ENCODE measurements at places on chromosomes 2 and 18.

GRCh38 chr2:188309364-188309763 is 17.7 kb downstream of the GULP1 start:
- no peak for DNase-seq

- no peak for DNase-seq
Measured at GRCh38 chr2:79702905-79703304, 190.1 kb downstream of the CTNNA2 start.

DNA sequence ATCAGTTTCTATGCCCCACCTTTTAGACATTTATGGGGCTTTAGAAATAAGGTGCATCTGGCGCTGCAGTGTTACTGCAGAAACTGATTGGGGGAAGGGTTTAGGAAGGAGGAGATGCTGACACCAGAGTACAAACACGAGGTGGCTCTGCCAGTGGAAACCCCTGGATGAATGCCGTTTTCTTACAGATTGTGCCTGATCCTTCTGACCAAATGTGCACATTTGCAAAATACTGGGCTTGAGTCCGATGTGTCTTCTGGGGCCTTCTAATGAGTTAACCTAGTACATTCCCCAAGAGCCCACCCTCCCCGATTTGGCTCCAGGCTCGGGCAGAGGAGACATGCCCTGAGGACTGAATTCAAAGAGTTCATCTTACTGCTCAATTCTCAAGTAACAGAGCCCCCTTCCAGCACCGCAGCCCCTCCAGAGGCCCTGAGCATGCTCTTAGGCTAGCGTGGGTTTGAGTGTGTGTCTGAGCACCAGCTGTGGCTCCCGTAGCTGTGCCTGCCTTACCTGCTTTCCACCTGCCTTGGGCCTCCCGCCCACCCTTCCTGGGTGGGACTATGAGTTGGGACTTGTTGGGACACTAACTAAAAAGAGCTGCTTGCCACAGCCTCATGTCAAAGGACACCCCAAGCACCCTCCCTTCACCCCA is 116.7 kb upstream of the COPS8 start:
- DNase-seq: no peak

- DNase-seq: no peak
Measured at GRCh38 chr2:10890706-10891270, 20.9 kb upstream of the KCNF1 start.

DNA sequence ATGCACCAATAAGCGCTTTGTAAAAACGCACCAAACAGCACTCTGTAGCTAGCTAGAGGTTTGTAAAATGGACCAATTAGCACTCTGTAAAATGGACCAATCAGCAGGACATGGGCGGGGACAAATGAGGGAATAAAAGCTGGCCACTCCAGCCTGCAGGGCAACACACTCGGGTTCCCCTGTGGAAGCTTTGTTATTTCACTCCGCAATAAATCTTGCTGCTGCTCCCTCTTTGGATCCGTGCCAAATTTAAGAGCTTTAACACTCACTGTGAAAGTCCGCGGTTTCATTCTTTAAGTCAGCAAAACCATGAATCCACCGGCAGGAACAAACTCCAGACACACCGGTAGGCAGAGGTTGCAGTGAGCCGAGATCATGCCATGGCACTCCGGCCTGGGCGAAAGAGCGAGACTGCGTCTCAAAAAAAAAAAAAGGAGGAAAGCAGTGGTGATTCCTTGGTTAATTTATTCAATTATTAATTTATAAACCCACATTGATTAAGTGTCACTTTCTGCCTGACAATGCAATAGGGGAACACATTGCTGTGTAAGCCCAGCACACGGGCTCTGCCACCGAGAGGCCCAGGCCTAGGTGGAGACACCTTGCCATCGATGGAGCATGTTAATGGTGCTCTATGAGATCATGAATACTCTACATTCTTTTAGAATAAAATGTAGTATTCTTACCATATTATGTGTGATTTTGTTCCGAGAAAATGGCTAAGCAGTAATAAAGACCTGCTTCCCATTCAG is 687.6 kb upstream of the HS6ST1 start:
- no peak for DNase-seq

GRCh38 chr2:167508709-167509108 is 620.4 kb downstream of the XIRP2 start:
- no peak for DNase-seq

DNA sequence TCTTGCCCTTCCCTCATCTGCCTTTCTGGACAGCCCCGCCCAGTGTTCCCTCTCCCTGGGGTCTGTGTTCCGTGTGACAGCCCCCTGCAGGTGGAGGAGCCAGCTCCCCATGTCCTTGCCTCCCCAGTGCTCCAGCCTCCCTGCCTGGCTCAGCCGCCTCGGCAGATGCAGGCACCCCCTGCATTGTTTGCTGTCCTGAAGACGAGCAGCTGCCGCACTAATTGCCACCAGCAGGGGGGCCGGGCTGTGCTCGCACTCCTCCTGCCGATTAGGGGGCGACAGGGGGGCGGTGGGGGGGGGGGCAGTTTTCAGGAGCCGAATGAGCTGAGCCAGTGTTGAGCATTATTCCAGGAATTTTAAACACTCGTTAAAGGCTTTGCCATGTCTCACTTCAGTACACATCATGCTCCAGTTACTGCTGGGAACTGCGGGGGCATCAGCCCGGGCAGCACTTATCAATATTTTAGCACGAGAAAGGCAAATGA is 23.3 kb downstream of the SIX3 start:
- DNase-seq: no peak

DNA sequence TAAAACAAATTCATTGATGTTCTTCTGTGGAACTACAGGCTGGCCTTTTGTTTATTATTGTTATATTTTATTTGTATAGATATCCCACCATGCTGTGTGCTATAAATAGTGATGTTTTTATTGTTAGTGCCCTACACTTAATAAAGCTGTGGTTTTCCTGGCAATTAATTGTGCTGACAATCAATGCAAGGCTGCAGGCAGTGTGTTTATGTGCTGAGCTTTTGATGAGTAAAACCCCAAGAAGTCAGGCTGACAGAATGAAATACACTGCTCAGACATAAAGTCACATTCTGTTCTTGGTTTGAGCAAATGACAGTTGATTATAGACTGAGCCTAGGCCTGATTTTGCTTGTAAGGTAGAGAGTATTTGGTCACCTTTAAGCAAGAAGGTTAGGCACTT is 362.7 kb downstream of the CPS1 start:
- no peak for DNase-seq

DNA sequence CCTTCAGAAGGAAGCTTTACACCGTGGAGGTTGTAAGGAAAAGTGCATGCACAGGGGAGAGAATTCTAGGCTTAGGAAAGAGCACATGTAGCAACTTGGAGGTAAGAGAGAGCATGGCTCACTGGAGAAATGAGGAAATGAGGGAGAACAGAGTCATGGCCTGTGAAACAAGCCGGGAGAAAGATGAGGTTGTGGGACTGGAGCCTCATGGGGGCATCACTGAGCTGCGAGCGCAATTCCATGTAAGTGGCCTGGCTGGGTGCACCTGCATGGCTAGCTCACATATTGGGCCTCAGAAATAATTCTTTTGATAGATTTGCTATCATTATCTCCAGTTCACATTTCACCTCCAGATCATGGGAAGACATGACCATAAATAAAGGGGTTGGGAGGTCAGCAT is 785.5 kb upstream of the RAB6C start:
- no peak for DNase-seq

DNA sequence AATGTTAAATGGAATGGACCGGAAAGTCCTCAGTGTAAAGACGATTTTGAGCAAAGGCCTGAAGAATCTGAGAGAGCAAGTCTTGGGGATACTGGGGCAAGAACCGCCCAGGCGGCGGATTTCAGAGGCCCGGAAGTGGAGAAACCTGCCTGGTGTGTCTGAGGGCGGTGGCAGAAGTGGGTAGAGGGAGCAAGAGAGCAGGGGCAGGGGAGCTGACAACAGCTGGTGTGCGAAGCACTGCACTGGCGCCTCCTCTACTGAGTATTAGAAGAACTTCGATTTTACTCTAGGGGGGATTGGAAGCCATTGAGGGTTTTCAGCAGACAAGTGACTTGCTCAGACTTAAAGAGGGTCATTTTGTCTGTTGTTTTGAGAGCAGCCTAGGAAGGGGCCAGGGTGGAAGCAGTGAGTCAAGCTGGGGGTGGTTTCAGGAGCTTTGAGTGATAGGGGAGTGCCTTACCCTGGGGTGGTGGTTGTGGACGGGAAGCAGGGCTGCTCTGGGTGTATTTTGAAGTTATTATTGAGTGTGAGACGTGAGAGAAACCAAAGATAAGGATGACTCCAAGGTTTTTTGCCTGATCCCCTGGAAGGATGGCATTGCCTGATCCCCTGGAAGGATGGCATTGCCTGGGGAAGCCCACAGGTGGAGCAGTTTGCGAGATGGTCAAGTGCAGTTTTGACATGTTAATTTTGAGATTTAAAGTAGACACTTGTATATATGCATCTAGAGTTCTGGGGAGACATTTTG is 52.5 kb downstream of the ZNF236 start:
- DNase-seq: no peak

GRCh38 chr2:181723731-181724130 is 43.4 kb upstream of the NEUROD1 start:
- DNase-seq: no peak

- no peak for DNase-seq
Measured at GRCh38 chr2:120343100-120343432, 2.9 kb upstream of the INHBB start.

GRCh38 chr2:74278176-74278575 is 65.0 kb downstream of the SLC4A5 start:
- DNase-seq: no peak

DNA sequence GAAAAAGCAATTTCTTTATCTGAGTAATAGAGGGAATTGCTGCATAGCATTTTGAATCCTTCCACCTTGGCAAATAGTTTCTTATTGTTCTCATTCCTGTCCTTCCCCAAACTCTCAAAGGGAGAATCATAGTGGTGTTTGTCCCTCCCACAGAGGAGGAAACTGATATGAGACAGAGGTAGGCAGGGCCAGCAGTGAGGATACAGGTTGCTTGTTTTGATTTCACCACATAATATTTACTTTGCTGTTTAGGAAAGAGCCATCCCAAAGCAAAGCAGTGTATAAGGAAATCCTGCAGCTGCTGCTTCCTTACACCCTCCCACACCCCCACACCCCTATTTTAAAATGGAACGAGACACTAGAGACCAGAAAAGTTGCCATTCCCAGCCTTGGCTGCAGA is 195.3 kb downstream of the SETBP1 start:
- no peak for DNase-seq

GRCh38 chr2:25833566-25833965 is 44.7 kb downstream of the ASXL2 start:
- no peak for DNase-seq

GRCh38 chr2:68907232-68907919 is 36.2 kb upstream of the BMP10 start:
- DNase-seq: no peak

DNA sequence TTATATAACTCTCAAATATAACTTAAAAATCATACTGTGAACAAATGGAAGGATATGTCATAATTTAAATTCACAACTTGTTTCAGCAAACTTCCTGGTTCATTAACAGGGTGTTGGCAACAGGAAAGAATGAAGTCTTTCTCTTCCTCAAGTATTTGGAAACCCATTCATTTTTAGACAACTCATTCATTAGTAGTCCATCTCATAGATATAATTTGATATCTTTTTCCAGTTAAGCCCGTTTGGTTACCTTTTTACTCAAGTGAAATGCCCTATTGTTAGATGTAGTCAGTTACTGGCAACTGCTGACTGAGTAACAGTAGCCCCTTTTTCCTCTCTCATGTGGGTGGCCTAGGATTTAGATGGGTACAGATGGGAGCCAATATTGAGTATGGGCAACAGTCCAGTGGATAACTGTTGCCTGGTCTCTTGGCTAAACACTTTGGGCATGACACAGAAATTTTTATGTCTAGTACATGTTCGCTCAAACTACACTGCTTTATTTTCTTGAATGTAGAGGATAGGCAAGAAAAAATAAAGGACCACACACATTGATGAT is 4.6 kb upstream of the UGP2 start:
- DNase-seq: no peak

GRCh38 chr18:396251-396555 is 104.3 kb downstream of the COLEC12 start:
- no peak for DNase-seq

DNA sequence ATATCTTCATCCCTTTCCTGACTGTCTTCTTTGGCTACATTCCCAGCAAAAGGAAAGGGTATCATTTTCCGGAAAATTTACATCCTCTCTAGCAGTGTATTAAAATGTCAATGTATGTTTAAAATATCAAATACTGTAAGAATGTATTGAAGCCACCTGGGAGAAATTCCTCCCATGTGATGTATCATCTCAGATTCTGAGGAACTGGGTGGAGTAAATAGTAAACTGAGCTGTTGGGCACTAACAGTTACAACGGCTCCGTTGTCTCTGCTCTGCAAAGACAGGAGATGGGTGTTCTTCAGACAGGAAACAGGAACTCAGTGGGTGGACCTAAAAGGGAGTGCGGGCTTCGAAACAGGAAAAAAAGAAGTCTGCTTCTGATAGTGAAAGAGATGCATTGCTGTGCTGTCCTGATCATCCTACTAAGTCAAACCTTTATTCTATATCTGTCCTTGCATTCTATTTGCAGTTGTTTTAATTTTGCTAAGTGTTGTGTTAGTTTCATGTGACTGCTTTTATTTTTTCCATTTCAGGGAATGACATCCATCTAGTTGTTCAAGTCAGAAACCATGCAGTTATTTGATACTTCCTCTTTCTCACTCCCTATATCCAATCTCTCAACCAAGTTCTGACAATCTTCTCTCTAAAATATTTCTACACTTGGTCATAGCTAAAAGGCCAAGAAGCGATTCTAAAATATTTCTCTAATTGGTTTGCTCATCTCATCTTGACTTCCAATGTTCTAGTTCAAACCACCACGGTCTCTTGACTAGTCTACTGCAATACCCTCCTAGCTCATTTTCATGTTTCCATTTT is 19.4 kb downstream of the DOK1 start:
- DNase-seq: no peak

GRCh38 chr18:35671966-35672603 is 90.5 kb downstream of the GALNT1 start:
- DNase-seq: no peak

- no peak for DNase-seq
Measured at GRCh38 chr2:184906709-184907108, 308.4 kb downstream of the ZNF804A start.

GRCh38 chr2:25387876-25388449 is 46.2 kb upstream of the DNMT3A start:
- DNase-seq: no peak

DNA sequence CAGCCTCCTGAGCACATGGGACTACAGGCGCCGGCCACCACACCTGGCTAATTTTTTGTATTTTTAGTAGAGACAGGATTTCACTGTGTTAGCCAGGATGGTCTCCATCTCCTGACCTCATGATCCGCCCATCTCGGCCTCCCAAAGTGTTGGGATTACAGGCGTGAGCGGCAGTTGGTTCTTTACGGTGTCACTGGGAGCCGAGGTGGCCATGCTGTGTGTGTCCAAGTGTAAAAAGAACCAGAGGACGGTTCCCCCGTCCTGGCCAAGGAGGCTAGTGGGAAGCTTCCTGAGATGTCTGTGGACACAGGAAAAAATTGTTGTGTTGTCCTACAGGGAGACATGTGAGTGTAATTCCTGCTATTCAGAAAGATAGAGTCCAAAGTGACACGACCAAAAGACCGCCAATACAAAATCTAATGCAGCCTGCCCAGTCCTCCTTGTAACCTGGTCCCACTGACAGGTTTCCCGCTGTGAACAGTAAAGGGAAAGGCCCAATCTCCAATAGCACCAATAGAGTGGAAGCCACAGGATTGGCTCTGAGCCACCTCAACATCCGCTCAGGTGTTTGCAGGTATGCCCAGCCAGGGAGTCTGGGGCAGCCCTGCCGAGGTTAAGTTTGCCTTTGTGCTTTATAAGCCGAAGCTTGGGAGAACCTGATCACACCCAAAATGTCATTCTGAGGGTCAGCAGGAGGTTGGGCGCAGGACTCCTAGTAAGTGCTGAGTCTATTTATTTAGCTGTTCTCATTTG is 40.6 kb downstream of the NCK2 start:
- no peak for DNase-seq

Measured in GM04504 (cell line).